Bone marrow (tissue), 2 donors: ENCODE measurements at places on chromosomes 16 and 17.

- no peak for DNase-seq
These were observed 25.2 kb downstream of the C17orf67 start for GRCh38 chr17:56808503-56808902.

GRCh38 chr16:65772134-65772732 is 594.3 kb upstream of the CDH5 start:
- DNase-seq = no peak

- no peak for DNase-seq
These were observed 21.2 kb downstream of the RDM1 start for GRCh38 chr17:35909408-35909807.

GRCh38 chr16:58038219-58038641 is 12.7 kb downstream of the MMP15 start:
- DNase-seq = no peak

GRCh38 chr17:72804949-72805707 is 287.4 kb downstream of the SLC39A11 start:
- no peak for DNase-seq

- no peak for DNase-seq
These were observed at the start of gene QPRT for GRCh38 chr16:29678691-29679267. Gene QPRT (plus strand): TSS chr16:29679180. CDS start chr16:29679198, 18 bp downstream.

DNA sequence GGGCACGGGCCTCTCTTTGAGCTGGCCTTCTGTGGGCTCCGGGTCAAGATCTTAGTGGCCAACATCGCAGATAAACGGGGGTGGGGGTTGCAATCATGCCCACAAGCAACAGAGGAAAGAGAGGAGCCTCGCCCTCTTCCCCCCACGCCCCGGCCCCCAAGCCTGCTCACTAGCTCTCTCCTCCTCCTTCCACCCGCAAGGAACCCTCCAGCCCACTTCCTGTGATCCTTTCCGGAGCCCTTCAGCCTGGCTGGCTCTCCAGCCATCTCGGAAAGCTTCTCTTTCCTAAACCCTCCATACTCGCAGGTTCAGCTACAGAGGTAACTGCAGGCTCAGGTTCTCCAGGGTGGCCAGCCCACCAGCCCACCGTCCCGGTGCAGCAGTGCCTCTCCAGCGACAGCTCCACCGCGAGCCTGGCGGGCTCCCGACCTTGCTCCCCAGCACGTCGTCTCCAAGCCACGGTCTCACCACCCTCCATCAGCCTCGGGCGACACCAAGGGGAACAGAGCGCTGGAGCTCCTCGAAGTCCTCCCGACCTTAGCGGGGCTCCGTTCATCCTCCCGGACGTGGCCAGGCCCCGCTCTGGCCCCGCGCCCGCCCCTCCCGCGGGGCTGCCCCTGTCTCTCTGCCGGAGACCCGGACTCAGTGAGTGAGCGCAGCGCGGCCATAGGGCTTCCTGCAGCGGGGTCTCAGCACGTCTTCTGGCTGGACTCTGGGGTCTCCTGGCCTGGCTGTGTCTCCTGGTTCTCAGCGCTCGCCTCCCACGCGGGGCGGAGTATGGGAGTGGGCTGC is 12.9 kb upstream of the ODF4 start:
- DNase-seq = peak; percentile 51

DNA sequence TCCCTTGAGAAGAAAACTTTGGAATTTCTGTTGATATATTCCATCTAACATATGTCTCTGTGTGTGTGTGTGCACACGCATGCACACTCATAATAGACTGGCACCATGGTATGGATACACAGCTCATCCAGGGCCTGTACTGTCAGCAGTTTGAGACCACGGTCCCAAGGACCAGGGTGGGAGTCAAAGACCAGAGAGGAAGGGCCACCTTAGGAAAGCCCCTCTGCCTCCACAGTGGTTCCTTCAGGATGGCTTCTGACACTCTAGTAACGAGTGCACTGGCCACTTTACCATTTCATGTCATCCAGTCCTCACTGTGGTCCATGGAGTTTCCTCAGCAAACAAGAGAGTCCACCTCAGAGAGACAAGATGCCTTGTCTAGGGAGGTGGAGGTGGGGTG is 81.8 kb downstream of the PLD6 start:
- DNase-seq = no peak

DNA sequence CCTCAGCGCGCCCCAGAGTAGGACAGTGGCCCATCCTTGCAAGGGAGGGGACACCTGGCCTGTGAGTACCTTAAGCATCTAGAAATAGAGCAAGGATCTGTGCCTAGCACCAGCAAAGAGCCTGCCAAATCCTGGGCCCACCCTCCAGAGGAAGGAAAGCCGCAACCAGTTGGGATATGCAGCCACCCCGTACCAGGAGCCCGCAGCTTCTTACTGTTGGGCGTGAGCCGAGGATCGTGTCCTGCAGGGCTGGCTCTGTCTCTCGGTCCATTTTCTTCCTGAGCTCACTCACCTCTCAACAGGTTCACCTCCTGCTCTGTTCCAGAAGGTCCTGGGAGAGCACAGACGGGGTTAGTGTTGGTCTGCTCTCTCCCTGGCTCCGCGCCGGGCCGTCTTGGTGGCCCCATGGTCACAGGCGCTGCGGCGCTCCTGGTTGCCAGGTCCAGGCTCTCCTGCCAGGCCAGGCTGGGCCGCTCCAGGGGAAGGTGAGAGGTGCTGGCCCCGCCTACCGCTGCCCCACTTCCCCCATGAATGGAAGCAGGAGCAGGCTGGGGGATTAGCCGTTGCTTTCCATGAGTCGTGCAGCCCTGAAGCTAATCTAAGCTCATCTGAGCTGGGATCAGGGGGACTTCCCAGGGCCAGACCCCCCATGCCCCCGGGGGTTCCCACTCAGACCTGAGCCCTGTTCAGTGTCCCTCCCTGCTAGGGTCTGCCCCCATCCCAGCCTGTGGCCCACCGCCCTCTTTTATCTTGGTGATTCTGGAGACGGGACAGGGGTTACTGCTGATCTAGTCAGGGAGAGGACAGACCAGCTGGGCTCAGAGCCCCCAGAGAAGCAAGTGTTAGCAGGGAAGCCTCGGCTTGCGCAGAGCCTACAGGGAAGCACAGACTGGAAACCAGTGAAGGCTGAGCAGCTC is 12.7 kb downstream of the ENDOV start:
- no peak for DNase-seq

DNA sequence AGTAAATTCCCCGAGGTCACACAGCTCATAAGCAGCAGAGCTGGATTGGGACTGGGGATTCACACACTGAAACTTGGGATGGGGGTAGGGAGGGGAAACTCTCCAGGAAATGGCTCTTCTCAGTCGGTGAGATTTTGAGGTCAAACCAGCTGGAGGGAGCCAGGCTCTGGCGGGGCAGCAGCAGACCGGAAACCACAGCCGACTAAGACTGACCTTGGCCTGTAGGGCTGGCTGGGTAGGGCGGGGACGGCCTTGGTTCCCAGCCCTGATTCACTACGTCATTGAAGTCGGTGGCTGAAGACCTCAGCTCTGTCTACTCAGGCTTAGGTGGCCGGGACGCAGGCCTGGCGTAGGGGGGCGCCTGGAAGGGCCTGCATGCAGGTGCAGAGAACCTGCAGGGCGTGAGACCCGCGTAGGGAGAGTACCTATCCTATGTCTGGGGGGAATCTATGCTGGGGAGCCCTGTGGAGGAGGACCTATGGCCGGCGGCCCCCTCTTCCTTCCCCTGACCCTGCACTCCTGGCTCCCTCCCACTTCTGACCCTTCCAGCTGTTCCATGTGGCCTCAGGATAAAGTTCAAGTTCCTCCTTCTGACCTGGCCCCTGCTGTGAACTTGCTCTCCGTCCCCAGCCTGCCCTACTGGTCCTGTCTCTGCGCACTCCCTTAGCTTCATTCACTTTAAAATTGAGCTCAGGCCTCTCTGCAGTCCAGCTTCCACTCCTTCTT is 11.9 kb upstream of the SLC4A1 start:
- DNase-seq = peak; percentile 59

DNA sequence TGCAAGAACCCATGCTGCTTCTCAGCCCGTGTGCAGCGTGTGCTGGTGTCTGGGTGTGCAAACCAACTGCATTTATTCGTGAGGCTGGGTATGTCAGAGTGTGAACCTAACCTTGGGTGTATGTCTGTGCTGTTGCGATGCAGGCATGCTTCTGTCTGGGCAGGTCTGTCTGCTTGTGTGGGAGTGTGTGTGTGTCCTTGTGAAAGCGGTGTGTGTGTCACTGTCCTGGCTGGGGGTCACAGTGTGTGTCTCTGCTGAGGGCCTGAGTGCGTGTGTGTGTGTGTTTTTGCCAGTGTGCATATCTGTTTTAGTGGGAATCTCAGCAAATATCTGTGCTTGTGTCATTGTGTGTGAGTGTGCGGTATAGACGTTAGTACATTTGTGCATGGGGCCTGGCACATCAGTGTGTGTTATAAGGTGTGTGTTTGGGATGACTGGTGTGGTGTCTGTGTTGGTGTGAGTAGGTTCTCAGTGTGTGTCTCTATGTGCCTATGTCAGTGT is 121.8 kb downstream of the CYLD start:
- DNase-seq = no peak

DNA sequence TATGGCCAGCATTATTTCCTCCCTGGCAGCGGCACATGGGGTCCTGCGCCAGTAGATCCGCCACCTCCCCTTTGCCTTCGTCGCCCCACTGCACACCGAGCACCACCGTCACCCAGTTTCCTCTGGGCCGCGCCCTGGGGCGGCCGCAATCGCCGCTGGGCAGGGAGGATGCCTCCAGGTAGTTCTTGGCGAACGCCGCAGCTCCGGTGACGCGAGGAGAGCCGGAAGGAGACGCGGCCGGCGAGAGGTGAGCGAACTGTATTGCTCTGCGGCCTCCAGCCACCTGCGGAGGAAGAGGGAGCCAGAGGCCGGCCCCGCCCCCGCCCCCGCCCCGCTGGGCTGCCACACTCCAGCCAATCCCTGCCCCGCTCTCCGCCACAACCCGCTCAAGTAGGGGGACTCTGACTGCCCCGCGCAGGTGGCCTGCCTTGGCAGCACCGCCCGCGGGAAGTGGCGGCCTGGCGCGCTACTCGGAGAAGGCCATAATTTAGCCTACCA is 11.8 kb upstream of the SLFN13 start:
- DNase-seq = no peak

GRCh38 chr17:57288773-57289121 is 32.4 kb downstream of the MSI2 start:
- DNase-seq = no peak

GRCh38 chr17:77316191-77316641 is 175.4 kb downstream of the SEC14L1 start:
- DNase-seq = no peak

DNA sequence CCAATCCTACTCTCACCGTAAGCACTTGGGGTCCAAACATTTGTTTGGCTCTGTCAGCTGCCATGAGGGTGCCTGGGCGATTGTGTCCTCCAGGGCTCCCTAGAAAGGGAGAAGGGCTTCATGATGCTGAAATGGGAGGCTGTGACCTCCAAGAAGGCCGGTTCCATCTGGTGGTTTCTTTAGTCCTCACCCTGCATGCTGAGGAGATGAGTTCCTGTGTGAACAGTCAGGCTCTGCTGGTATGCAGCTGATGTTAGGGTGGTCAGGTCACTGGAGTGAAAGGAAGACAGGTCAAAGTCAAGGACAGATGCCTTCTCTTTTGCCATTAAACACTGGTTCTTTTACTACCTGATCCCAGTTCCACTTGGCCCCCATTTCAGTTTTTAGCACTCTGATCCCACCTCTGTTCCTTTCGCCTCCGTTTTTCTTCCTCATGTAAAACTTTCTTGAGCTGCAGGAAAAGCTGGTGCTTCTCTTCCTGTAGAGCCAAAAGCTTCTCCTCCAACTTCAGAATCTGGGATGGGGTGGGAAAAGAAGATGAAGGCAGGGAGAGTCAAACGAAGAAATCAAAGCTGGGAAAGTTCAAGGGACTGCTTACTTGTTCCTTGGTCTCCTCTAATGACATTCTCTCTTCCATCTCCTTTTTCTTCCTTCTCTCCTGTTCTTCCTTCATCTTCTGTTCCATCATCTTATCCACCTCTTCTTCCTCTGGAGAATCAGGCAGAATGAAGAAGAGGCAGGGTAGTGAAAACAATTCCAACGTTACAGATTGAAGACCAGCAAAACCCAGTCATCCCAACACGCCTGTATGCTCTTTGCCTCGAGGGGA is 1.1 kb downstream of the GPS2 start:
- no peak for DNase-seq

- no peak for DNase-seq
These were observed 227.9 kb downstream of the MSI2 start for GRCh38 chr17:57484081-57484666.
